Articular chondrocyte of knee joint (primary cell): ENCODE measurements at places on chromosomes 11 and 22. TPM values are rescaled to one million over a fixed set of nuclear protein-coding genes. Genes with fewer than 3 reads are reported as not detected.

OR2AG1 gene
- under 0.01 TPM in 1 of 2 replicates, not detected in the other for total RNA-seq

SLC15A3 gene
- total RNA-seq, result 10.8 and 14.2 TPM in 2 replicates

ZBTB16 gene
- 0.22 and 1.8 TPM in 2 replicates for total RNA-seq

XRCC6 gene
- total RNA-seq, result 280 and 286 TPM in 2 replicates

OR10A2 gene
- not detected in 2 replicates for total RNA-seq

VPREB1 gene
- not detected in 2 replicates for total RNA-seq

ASCL2 gene
- total RNA-seq, result not detected in 2 replicates

SCGB1A1 gene
- total RNA-seq, result not detected in 2 replicates

SLN gene
- not detected in 2 replicates for total RNA-seq

ALDH3B2 gene
- total RNA-seq, result not detected in 2 replicates

IGLL5 gene
- not detected in 2 replicates for total RNA-seq

TMEM223 gene
- total RNA-seq, result 9.4 and 10.1 TPM in 2 replicates

SLC43A3 gene
- total RNA-seq, result 58.8 and 125 TPM in 2 replicates

CD59 gene
- 406 and 760 TPM in 2 replicates for total RNA-seq

MARK2 gene
- total RNA-seq, result 11.4 and 14.9 TPM in 2 replicates

PARVG gene
- total RNA-seq, result 0.11 TPM in 1 of 2 replicates, not detected in the other

MS4A1 gene
- total RNA-seq, result not detected in 2 replicates

FBLN1 gene
- 99.8 and 101 TPM in 2 replicates for total RNA-seq

C11orf52 gene
- 1.7 and 2.0 TPM in 2 replicates for total RNA-seq

ADORA2A gene
- total RNA-seq, result 0.32 and 1.3 TPM in 2 replicates

F2 gene
- not detected in 2 replicates for total RNA-seq
